ENCODE measurements at places on chromosomes 1 and 21. TPM values are rescaled to one million over a fixed set of nuclear protein-coding genes. Genes with fewer than 3 reads are reported as not detected.

DNA sequence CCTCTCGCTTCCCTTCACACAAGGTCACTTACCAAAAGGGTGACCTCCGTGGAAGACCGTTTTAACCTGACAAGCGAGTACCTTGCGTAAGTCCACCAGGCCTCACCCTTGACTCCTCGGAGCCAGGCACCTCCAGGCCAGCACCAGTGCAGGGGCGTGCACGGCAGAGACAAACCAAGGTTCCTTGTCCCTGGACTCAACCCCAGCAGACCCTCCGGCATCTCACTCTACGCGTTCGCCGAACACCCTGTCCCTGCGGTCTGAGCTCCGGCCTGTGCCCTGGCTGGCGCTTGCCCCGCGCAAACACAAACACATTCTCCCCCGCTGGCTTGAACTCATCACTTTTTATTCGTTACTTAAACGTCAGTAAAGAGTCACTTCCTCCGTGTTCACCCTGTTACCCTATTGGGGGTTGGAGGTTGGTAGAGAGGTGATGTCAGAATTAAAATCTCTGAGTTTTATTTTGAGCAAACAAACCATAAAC lies 4.5 kb downstream of the TBX15 start:
- no peak overlapping the region for H3K27ac ChIP-seq
- no peak for DNase-seq
- no peaks in the 10 kb centered on the region for H3K27me3 ChIP-seq

OPRD1 gene
- 0.07 TPM for total RNA-seq

GRCh38 chr1:74811436-74812179 lies 78.7 kb downstream of the TYW3 start:
- H3K27me3 ChIP-seq = no peaks in the 10 kb centered on the region
- DNase-seq = no peak

DNA sequence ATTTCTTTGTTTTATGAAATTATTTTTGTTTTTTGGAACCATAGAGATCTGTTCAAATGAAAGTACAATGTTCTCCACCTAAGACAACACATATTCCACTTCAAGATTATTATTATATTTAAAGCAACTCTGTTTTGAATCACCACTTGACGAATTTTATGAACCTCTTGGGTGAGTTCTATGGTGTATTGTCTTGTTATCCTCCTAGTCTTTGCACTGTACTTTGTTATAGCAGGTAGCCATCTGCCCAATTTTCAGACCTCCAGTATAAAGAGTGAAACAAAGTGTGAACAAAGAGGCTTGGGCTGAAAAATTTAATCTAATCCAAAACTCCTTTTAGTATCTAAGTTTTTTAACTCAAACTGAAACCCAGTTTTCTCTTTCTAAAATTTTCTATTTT lies 71.0 kb downstream of the LRRC7 start:
- H3K36me3 ChIP-seq = no peaks in the 10 kb centered on the region
- no peaks in the 10 kb centered on the region for H3K4me1 ChIP-seq

- no peak overlapping the region for H3K27ac ChIP-seq
- no peaks in the 10 kb centered on the region for H3K4me1 ChIP-seq
- H3K4me3 ChIP-seq = no peak overlapping the region
- H3K27me3 ChIP-seq = no peaks in the 10 kb centered on the region
- H3K36me3 ChIP-seq = no peaks in the 10 kb centered on the region
- DNase-seq = no peak
Observed at GRCh38 chr1:246769306-246769705, 45.1 kb downstream of the SCCPDH start.

GRCh38 chr1:110967256-110967655 lies 3.5 kb upstream of the LRIF1 start:
- peaks cover 21% of the 10 kb centered on the region for H3K4me1 ChIP-seq
- peak overlapping the region; percentile 30 for H3K27ac ChIP-seq
- no peaks in the 10 kb centered on the region for H3K27me3 ChIP-seq
- H3K36me3 ChIP-seq = no peaks in the 10 kb centered on the region
- DNase-seq = no peak

DNA sequence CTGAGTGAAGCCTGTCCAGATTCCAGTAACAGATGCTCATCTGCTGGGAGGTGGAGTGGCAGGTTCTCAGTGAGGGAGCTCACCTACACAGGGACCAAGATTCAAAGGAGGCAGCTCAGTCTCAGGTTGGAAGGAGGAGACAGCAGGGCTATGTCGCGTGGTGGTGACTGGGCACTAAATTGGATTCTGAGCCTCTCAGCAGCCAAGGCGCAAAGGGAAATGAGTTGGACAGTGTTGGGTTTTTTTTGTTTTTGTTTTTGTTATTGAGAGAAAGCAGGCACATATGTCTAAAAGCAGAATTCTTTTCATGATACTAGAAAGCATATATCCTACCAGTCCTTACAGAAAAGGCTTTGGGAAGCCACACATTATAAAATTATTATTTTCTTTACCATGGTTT lies 26.2 kb downstream of the UMODL1 start:
- peaks cover 24% of the 10 kb centered on the region for H3K4me1 ChIP-seq
- H3K4me3 ChIP-seq = no peak overlapping the region
- no peaks in the 10 kb centered on the region for H3K27me3 ChIP-seq
- no peaks in the 10 kb centered on the region for H3K36me3 ChIP-seq

GRCh38 chr1:150151291-150152181 lies 1.8 kb downstream of the PLEKHO1 start:
- peaks cover 2% of the 10 kb centered on the region for H3K27me3 ChIP-seq
- no peak overlapping the region for H3K4me3 ChIP-seq
- no peak for DNase-seq
- no peaks in the 10 kb centered on the region for H3K36me3 ChIP-seq
- H3K27ac ChIP-seq = no peak overlapping the region

GCSAML gene
- total RNA-seq = not detected

- H3K4me3 ChIP-seq = no peak overlapping the region
- no peaks in the 10 kb centered on the region for H3K27me3 ChIP-seq
- H3K36me3 ChIP-seq = peaks cover 3% of the 10 kb centered on the region
- no peak for DNase-seq
Observed at GRCh38 chr1:179090923-179091322, 9.1 kb downstream of the TOR3A start.

PGLYRP4 gene
- not detected for total RNA-seq

DNA sequence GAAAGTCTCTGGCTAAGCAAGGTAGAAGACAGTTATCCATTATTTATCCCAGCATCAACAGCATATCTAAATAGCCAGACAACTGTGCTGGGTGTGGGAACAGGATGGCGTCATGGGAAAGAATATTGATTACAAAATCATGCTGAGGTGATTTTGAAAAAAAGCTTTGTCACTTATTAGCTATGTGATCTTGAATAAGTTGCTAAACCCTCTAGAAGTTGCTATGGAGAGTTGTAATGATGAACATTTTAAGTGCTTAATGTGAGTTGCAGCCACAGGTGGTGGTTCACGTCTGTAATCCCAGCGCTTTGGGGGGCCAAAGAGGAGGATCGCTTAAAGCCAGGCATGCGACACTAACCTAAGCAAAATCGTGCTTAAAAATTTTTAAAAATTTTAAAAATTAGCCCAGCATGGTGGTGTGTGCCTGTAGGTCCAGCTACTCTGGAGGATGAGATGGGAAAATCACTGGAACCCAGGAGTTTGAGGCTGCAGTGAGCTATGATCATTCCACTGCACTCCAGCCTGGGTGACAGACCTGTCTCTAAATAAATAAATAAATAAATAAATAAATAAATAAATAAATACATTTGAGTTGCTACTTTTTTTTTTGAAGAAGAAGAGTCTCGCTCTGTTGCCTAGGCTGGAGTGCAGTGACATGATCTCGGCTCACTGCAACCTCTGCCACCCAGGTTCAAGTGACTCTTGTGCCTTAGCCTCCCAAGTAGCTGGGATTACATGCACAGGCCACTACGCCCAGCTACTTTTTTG lies 33.6 kb downstream of the WNT2B start:
- peaks cover 4% of the 10 kb centered on the region for H3K4me1 ChIP-seq
- no peaks in the 10 kb centered on the region for H3K36me3 ChIP-seq
- no peaks in the 10 kb centered on the region for H3K27me3 ChIP-seq
- DNase-seq = no peak
- H3K4me3 ChIP-seq = no peak overlapping the region

NBPF26 gene
- 14.9 TPM for total RNA-seq

GRCh38 chr1:77349275-77349674 lies 67.5 kb downstream of the AK5 start:
- H3K27me3 ChIP-seq = no peaks in the 10 kb centered on the region
- H3K4me1 ChIP-seq = no peaks in the 10 kb centered on the region
- H3K27ac ChIP-seq = no peak overlapping the region
- no peak for DNase-seq
- no peak overlapping the region for H3K4me3 ChIP-seq

- H3K27ac ChIP-seq = peak overlapping the region; percentile 18
- peaks cover 34% of the 10 kb centered on the region for H3K4me1 ChIP-seq
- H3K36me3 ChIP-seq = no peaks in the 10 kb centered on the region
Observed at GRCh38 chr1:147243228-147243685, 773 bp downstream of the CHD1L start.

DNA sequence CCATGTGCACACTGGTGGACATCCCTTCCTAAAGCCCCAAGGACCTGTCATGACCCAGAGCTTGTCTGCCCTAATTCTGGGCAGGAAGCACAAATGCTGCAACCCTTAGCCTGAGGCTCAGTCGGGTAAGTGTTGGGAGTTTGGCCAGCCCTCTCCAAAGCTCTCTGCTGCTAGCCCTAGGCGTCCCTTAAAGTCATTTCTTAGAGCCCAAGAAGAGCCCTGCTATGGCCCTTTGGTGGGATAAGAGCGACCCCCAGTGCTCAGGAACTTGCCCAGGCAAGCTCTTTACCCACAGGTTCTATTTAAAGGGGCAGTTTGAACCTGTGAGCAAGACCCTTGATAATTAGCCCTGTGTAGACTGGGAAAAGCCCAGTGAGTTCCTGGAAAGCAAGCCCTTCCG lies 356.8 kb downstream of the RRAGC start:
- H3K4me3 ChIP-seq = no peak overlapping the region
- no peak for DNase-seq
- no peak overlapping the region for H3K27ac ChIP-seq
- no peaks in the 10 kb centered on the region for H3K4me1 ChIP-seq
- H3K36me3 ChIP-seq = no peaks in the 10 kb centered on the region
- no peaks in the 10 kb centered on the region for H3K27me3 ChIP-seq

DNA sequence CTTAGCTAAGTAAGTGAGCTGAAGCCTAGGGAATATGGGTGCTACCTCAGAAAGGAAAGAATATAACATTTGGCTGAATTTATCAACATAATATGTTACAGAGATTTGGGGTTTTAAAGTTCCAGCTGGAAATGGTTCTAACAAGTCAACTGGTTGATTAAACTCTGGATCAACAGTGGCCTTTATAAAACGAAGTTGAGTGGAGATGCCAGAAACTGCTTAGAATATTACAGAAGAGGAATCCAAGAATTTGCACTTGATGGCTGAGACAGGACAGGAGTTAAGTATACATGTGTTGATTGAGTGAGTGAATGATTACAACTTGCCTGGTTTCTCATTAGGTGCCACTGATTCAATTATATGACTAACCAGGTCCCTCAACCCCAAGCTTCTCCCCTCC lies 7.4 kb upstream of the ZBTB17 start:
- no peak overlapping the region for H3K4me3 ChIP-seq
- no peak for DNase-seq
- no peak overlapping the region for H3K27ac ChIP-seq
- no peaks in the 10 kb centered on the region for H3K4me1 ChIP-seq

AMY1A gene
- not detected for total RNA-seq

- H3K36me3 ChIP-seq = no peaks in the 10 kb centered on the region
- H3K27me3 ChIP-seq = no peaks in the 10 kb centered on the region
- no peak overlapping the region for H3K4me3 ChIP-seq
- H3K4me1 ChIP-seq = no peaks in the 10 kb centered on the region
- H3K27ac ChIP-seq = no peak overlapping the region
Observed at GRCh38 chr21:41837756-41838297, 41.3 kb downstream of the PRDM15 start.

GRCh38 chr1:100359139-100359538 lies 6.8 kb downstream of the CDC14A start:
- DNase-seq = no peak
- H3K27me3 ChIP-seq = no peaks in the 10 kb centered on the region
- no peak overlapping the region for H3K4me3 ChIP-seq
- peaks cover 11% of the 10 kb centered on the region for H3K4me1 ChIP-seq
- H3K27ac ChIP-seq = no peak overlapping the region

GRCh38 chr1:168966217-168966616 lies 140.3 kb upstream of the ATP1B1 start:
- no peaks in the 10 kb centered on the region for H3K36me3 ChIP-seq
- no peak overlapping the region for H3K4me3 ChIP-seq
- H3K4me1 ChIP-seq = no peaks in the 10 kb centered on the region
- DNase-seq = no peak
- H3K27ac ChIP-seq = no peak overlapping the region
